Tongue (tissue), 3 donors: ENCODE measurements at places on chromosomes 2 and 18. TPM values are rescaled to one million over a fixed set of nuclear protein-coding genes. Genes with fewer than 3 reads are reported as not detected.

The EPAS1 gene
- total RNA-seq, result 83.4 TPM

- DNase-seq, result no peak
These were observed 10.1 kb upstream of the LYPD6B start for GRCh38 chr2:149028377-149028776.

DNA sequence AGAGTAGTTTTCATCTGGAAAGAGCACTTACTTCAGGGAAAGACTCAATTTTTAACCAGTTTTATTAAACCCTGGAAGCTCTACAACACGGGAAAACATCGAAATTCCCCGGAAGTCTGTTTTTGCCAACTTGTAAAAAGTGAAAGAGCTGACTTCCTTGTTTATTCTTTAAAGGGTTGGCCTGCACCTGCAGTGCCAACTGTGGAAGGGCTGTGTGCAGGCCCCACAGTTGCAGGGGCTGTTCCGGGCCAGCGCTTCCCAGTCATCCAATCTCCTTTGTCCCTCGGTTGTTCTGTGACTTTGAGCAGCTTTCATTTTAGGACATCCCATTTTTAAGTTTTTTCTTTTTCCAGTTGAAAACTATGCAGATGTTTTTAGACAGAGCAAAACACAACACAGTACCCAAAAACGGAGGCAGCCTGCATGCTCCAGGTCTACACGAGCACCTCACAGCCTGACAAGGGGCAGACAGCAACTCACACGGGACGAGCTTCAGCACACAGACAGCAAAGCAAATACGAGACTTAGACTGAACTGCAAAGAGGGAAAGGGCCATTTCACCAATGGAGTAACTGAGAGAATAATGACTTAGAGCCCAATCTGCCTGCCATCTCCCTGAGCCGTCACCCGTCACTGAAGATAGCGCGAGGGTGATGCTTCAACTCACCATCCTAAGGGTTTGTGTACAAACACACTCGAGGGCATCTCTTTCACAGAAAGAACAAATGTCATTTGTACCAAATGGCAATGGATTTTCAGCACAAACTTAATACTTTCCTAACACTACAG, 70.6 kb downstream of the EMILIN2 start:
- no peak for DNase-seq

- DNase-seq, result no peak
These were observed 31.4 kb upstream of the NRP2 start for GRCh38 chr2:205650931-205651330.

GRCh38 chr2:45278365-45279078, 269.3 kb upstream of the SIX2 start:
- peak; percentile 86 for DNase-seq

GRCh38 chr2:225002039-225002655, 40.1 kb downstream of the DOCK10 start:
- peak; percentile 80 for DNase-seq

DNA sequence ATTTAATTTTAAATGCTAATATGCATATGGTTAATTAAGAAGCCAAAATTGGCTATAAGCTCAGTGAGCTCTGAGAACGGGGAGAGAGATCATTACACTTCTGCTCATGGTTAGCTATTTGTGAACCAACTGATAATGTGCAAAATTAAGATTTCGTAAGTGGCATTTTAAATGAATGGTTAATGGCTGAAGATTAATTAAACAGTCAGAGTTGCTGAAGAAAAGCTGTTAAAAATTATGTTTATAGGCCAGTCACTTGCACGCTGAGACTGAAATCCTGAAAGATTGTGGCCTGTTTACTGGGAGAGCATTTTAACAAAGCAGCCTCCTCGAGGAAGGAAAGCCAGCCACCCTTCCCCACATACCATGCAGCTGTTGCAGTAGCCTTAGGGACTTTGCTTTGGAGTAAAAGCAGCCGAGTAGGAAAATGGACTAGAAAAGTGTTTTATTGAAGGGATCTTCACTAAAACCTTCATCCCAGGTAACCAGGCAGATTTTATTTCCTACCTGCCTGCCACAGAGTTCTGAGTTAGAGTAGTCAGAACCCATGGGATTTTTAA, 218.8 kb upstream of the NRP2 start:
- DNase-seq, result peak; percentile 35

DNA sequence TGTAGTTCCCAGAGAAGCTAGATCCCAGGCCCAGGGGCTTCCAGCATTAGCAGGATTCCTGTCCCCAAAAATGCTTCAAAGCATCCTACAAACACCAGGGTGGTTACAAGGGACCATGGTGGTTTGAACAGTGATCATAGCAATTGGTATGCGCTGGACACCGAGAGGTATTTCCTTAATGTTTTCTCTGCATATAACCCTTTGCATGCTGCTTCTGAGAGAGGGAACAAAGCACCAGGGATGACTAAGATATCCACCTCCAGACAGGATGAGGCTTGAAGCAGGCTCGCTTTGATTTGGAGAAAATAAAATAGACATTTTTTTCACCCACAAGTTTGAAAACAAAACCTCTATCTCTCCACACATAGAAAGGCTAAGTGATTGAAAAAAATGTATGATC, 50.5 kb upstream of the TSPYL6 start:
- no peak for DNase-seq

GRCh38 chr18:48609820-48610815, 71.3 kb downstream of the CTIF start:
- DNase-seq, result no peak

DNA sequence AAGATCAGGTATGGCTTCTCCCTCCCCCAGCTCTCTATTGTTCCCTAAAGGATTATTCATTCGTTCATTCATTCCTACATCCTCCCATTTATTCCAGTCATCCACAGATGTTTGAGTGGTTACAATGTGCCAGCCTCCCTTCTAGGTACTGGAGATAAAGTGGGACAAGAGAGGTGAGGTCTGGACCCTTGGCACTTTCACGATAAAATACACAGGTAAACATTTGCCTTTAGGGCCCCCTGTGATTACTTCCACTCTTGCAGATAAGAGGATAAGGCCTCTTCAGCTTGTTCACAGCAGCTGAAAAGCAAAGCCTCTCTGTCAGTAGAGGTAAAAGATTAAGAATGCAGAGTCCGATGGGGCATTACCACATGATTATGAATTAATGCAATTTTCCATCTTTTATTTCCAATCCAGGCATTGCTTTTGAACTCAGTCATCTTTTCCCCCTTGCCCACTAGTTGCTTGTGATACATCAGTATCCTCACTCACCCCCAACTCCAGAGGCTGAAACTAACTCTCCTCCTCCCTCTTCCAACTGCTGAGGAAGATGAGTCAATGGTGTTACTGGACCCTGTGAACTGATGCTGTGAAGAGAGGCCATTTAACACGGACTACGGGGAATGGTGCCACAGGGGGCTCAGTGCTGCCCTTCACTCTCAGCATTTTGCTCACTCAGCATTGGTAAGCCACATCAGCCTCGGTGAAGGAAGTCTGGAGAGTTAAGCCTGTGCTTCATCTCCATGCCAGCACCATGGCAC, 1.1 kb upstream of the DPP4 start:
- no peak for DNase-seq

DNA sequence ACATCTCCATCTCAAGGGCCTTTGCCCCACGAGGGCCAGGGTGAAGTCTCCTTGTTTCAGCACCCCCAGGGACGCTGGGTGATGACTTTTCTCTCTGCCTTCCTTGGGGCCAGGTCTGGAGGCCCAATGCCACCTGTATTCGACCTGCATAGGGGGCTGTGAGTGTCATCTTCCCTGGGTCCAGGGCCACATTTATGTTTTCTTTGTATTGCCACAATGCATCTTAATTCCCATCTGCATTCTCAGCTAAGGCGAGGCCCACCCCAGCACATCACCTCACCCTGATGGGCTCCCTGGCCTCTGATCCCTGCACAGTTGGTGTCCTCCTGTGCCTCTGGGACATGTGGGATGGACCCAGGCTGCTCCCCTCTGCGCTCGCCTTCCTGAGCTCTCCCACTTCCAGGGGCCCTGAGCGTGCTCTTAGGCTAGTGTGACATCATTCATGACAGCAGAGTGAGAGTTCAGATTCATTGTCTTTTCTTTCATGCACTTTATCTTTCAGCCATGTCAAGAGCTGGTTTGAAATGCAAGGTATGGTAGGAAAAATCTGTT, 122.0 kb upstream of the COPS8 start:
- DNase-seq, result no peak

GRCh38 chr18:72119082-72119481, 425.1 kb downstream of the CBLN2 start:
- DNase-seq, result no peak

GRCh38 chr2:208006833-208007232, 18.5 kb downstream of the PLEKHM3 start:
- DNase-seq, result no peak

- peak; percentile 53 for DNase-seq
These were observed 103.4 kb downstream of the TNS1 start for GRCh38 chr2:217899231-217900009.

DNA sequence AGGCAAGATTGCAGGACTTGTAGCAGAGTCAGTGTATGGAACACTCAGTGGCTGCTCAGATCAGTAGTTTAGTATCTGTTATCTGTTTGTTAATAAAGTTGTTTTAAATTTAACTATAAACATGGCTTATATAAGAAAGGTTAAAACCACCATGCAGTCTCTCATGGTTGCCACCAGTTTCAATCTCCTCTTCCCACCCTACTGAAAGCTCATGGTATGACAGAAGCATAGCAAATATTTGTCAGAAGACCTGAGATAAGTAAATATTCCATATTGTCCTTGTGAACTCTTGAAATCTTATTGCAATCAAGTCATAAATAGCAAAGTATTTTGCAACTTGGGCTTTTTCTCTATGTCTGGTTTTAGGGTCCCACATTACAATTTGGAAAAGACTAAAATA, 2.1 kb upstream of the COL5A2 start:
- no peak for DNase-seq

The LONRF2 gene
- total RNA-seq, result 5.1 TPM

- DNase-seq, result no peak
These were observed 1.6 kb downstream of the TYMS start for GRCh38 chr18:658947-659533.

GRCh38 chr2:173511942-173512341, 157.3 kb downstream of the CDCA7 start:
- no peak for DNase-seq

The SLC39A10 gene
- total RNA-seq, result 33.2 TPM

- DNase-seq, result peak; percentile 4
These were observed 1.6 kb downstream of the GALNT13 start for GRCh38 chr2:153873052-153874048.

- no peak for DNase-seq
These were observed 57.6 kb downstream of the ITGB6 start for GRCh38 chr2:160142472-160142871.

GRCh38 chr2:218958276-218958675, 1.2 kb upstream of the CDK5R2 start:
- no peak for DNase-seq

DNA sequence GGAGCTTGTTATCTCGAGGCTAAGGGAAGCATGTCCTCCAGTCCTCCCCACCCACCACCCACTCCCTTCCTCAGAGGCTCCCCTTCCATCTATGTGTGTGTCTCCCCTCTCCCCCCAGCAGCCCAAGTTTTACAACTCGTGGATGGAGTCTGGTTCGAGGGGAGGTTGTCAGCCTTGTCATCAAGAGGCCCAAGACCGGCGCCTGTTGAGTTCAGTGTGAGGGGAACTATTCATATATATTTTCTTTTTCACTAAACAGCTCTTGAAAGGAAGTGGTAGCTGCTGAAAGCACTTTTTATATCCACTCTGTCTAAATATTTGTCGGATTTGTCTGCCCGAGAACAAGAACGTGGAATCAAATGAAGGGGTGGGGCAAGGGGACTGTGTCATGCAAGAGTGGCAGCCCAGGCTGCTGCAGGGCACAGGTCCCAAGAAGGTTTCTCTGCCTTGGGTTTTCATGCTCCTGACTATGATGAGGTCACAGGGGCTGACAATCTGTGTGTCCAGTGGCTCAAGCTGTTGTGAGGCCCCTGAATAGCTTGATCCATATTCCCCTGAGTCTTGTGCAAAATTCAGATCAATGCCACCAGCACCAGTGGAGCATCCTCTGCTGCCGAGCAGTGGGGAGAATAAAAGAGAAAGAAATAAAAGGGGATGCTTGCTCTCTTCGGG, 35.0 kb downstream of the NRP2 start:
- DNase-seq, result no peak

The POTEC gene
- total RNA-seq, result not detected

The RAPH1 gene
- total RNA-seq, result 77.4 TPM
